ENCODE measurements at places on chromosomes 3 and 15.

DNA sequence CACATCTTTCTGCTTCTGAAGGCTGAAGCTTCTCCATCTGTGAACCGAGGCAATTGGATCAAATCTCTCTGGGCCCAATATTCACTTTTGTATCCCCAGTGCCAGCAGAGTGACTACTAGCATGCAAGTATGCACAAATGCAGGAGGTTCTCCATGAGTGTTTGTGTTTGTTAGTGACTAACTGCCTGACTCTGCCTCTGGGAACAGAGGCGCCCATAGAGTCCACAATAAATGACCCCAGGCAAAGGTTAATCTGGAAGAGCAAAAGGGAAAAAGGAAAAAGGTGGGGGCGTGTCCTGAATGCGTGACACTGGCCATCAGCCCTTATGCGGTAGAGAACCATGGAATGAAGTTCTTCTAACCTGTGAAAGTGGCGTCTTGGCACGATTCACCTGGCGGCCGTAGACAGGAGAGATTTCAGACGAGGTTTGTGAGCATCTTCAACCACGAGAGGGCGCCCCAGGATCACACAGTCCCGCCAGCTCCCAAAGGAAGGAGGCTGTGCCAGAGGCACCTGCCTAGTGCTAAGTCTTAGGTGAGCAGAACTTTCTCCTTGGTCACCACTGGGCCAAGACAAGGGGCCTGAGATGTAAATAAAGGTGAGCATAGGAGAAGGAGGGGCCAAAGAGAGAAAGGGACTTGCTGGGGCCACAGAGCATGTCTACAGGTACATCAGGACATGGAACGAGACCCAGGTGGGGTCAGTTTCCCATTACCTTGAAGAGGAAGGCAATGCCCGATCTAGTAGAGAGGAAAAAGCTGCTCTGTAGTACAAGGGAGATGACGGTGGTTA, 44.2 kb downstream of the RBPMS2 start:
- peak; percentile 86 for DNase-seq

GRCh38 chr3:141812586-141812985, 49.4 kb downstream of the GRK7 start:
- DNase-seq = no peak

DNA sequence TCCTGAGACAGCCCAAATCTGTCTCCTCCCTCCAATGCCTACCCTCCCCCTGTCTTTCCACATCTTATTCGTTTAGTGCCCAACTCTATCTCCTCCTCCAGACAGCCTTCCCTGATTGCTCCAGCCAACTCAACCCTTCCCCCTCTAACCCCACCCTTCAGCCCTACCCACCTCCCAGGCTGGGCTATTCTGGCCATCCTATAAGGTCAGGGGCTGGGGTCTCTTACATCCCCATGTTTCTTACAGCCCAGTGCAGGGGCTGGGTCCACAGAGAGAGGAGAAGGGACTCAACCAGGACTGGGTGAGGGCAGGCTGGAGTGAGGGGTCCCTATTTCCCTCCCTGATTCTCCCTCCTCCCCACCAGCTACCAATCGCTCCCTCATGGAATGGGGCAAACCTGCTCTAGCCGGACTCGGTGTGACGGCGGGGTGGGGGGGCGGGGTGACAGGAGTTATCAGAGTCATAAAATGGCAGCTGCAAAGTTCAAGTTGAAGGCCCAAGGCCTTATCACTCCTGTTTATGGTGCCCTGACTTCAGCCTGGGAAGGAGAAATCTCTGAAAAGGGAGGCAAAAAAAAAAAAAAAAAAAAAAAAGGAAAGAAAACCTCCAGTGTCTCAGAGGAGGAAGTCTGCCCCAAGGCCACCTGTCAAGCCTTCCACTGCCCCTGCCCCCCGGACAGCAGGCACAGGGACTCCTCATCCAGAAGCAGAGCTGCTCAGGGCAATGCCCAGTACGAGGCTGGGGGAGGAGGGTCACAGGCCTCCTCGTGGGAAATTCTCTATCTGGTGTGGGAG, 2.1 kb downstream of the VIPR1 start:
- no peak for DNase-seq

DNA sequence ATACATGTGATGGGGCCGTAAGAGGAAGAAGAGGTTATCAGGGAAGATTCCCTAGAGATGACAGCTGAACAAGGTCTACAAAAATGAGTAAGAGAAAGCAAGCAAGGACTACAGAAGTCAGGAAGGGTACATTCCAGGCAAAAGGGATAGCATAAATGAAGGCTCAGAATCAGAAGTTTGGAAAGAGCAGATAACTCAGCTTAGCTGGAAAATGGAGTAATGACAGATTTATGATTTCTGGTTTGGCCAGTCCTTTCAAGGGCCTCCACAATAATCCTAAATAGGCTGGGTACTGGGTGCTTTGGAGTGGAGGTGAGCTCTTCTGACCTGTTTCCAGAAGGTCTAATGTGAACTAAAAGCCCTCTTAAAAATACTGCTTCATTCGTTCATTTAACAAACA, 110.7 kb downstream of the MYO5A start:
- no peak for DNase-seq

- DNase-seq = no peak
Observed at GRCh38 chr3:194084284-194084683, 51.7 kb upstream of the HES1 start.

GRCh38 chr15:40955930-40956540, 2.8 kb downstream of the CHAC1 start:
- no peak for DNase-seq

- DNase-seq = no peak
Observed at GRCh38 chr3:44359146-44359751, 20.7 kb downstream of the TCAIM start.

GRCh38 chr15:77537006-77537405, 95.7 kb downstream of the LINGO1 start:
- no peak for DNase-seq

GRCh38 chr3:110323349-110323748, 748.3 kb upstream of the NECTIN3 start:
- no peak for DNase-seq

DNA sequence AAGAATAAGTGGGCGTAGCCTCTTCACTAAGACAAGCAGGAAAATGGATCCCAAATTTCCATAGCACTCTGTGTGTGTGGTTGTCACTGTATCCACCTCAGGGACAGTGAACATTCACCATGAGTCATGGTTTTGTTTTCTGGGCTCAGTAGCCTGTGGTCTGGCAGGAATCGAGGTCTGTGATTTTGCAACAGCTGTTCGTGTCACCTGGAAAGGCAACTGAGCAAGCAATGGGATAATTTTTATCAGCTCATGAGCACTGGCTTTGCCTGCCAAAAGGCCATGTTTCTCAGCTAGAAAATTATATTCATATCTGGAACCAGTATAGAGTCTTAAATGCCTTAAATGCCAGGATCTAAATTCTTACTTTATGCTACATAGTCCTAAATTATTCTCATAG, 60.9 kb downstream of the STRIT1 start:
- no peak for DNase-seq

Measured in activated T-cell treated with anti-CD3 and anti-CD28 coated beads for 4 hours (primary cell).